ENCODE measurements at places on chromosomes 5 and 9.

DNA sequence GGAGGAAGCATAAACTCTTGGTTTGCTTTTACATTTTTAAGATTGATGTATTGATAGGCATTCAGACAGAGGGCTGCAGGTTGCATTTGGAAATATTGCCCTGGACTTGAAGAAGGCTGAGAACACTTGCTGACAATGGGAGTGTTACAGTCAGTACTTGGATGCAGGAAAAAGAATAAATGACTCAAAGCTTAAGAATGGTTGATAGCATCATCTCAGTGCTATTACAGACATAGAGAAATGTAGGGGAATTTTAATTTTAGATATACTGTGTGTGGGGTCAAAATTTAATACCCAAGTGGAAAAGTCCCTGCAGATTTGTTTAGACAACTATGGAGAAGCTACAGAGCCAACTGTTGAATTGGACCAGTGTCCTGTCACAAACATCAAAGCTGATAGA, 101.1 kb downstream of the ISL1 start:
- no peak for DNase-seq

GRCh38 chr5:122434205-122434970, 122.4 kb downstream of the SNCAIP start:
- DNase-seq, result no peak

- DNase-seq, result no peak
Observed at GRCh38 chr9:123912167-123912897, 17.6 kb downstream of the DENND1A start.

GRCh38 chr5:167638816-167639215, 652.6 kb upstream of the WWC1 start:
- DNase-seq, result no peak

GRCh38 chr9:125745018-125745417, 2.2 kb upstream of the PBX3 start:
- DNase-seq, result no peak

DNA sequence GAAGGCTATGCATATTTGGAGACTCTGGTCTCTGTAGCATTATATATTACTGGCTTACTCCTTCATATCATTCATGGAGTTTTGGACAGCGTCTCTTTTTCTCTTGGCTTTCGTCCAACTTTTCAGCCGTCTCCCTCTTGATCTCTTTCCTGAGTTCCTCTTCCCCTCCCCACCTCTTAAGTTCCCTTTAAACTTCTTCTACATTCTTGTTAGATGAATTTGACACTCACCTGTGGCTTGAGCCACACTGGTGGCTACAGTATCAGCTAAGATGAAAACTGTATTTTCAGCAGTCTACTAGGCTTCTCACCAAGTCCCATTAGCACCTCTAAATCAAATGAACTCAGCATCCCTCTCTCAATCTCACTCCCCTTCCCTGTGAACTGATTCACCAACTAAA, 128.1 kb downstream of the STARD4 start:
- no peak for DNase-seq

- no peak for DNase-seq
Observed at GRCh38 chr9:89734600-89735041, 129.8 kb downstream of the GADD45G start.

GRCh38 chr5:166582416-166582815, 1709.0 kb upstream of the WWC1 start:
- no peak for DNase-seq

- DNase-seq, result no peak
Observed at GRCh38 chr9:95092262-95093072, 225.0 kb downstream of the FANCC start.

GRCh38 chr5:112411903-112412302, 7.2 kb downstream of the EPB41L4A start:
- DNase-seq, result no peak

- no peak for DNase-seq
Observed at GRCh38 chr5:56078278-56079156, 83.8 kb upstream of the IL6ST start.

- no peak for DNase-seq
Observed at GRCh38 chr5:29508131-29508530, 1685.4 kb upstream of the CDH6 start.

DNA sequence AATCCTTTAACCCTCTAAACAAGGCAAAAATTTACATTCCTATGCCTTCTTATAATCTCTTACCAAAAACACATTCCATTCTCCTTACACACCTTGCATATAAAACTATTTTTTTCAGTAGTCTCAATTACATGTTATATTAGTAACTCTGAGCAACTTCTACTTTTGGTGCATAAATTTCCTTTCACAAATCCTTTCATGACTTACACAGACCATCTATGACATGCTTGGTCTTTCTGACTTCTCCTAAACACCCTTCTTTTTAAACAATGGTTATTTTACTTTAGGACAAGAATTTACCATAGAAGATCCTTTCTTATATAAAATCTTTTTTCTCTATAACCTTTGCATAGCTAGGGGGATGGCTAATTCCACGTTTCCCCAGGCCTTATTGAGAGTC, 208.0 kb upstream of the ARRDC3 start:
- no peak for DNase-seq

DNA sequence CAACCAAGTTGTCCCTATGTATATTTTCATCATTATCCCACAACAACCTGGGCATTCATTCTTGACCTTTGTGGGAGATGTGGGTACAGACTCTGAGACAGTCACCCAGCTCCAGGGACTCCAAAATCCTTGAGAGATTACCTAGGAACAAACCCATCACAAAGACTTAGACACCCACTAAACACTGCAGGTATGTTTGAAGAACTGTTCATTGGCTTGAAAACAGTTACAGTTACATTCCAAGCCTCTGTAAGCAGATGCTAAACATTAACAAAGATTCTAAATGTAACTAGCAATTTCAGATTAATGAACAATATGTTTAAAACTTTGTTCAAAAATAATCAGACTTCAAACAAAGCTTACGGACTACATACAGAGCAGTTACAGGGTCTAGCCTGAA, 24.7 kb downstream of the DEPDC1B start:
- no peak for DNase-seq

GRCh38 chr9:69671879-69672595, at the start of gene APBA1:
APBA1 (minus strand) TSS chr9:69672371.
- DNase-seq, result peak; percentile 30

GRCh38 chr9:96022445-96023051, 147.1 kb downstream of the ERCC6L2 start:
- DNase-seq, result no peak

- DNase-seq, result no peak
Observed at GRCh38 chr9:26158631-26159150, 480.4 kb upstream of the TUSC1 start.

GRCh38 chr5:18605186-18605585, 970.9 kb downstream of the TAF11L14 start:
- DNase-seq, result no peak

GRCh38 chr5:79135790-79136553, 24.4 kb downstream of the BHMT start:
- DNase-seq, result no peak

DNA sequence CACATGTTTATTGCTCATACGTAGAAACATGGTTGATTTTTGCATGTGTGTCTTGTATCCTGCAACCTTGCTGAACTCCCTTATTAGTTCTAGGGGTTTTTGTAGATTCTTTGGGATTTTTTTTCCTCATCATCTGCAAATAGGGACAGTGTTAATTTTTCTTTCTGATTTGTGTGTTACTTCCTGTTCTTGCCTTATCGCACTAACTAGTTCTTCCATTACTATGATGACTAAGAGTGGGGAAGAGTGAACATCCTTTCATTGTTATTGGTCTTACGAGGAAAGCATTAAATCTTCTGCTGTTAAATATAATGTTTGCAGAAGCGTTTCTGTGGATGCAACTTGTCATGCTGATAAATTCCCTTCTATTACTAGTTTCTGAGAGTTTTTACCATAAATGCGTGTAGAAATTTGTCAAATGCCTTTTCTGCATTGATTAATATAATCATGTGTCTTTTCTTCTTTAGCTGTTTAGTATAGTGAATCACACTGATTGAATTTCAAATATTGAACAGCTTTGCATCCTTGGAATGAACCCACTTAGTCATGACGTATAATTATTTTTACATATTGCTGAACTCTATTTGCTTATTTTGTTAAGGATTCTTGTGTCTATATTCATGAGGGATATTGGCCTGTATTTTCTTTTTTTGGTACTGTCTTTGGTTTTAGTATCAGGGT, 32.1 kb upstream of the RNF130 start:
- DNase-seq, result no peak

GRCh38 chr5:107294211-107294550, 376.6 kb downstream of the EFNA5 start:
- no peak for DNase-seq

DNA sequence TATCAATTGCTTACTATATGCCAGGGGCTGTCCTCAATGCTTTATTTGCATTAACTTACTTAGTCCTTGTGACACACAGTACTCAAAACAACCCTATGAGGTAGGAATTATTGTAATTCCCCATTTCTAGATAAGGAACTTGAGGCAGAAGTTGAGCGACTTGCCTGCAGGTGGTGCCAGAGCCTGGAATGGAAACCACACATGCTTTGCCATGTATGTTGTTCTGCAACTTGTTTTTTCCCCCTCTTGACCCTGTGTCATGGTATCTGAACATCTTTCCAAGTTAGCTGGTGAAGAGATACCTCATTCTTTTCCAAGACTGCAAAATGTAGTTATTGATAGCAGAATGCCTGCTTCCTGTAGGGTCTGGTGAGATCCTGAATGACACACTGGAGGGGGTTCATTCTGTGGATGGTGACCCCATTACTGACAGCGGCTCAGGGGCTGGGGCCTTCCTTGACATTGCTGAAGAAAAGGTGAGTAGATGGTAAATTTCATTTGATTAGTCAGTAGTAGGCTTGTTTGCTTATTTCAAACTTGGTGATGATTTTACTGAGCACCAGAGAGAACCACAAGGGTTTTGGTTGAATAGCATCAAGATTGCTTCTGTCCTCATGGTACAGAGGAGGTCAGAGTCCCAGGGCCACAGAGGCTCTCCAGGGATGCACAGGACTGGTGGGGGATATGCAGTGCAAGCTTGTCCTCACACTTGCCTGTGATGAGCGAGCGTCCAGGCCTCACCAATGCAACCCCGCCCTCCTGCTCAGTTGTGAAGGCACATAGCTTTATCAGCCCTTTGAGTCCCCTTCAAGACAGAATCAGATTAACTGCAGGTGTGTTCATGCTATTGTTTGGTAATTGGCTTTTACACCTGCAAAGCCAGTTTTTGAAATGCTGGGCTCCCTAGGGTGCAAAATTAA, 57.0 kb downstream of the COL15A1 start:
- DNase-seq, result peak; percentile 57

DNA sequence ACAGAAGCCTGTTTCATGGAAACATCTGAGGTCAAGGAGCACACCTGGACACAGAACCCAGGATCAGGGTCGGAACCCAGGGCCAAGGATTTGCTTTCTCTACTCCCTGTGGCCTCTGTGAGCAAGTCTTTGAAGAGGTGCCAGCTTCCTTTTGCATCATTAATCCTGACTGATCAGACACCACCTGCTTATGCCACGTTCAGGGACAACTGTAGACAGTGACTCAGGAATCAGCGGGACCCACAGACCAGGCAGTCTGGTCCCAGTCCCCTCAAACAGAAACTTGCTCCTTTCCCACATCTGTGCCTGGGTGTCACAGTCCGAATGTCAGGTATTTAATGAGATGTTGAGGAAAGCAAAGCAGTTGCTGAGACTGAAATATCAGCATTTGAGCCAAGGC, 154.8 kb downstream of the SGCD start:
- no peak for DNase-seq

- DNase-seq, result no peak
Observed at GRCh38 chr9:110101531-110102161, 106.3 kb downstream of the C9orf152 start.

GRCh38 chr5:41748631-41749030, 121.6 kb downstream of the OXCT1 start:
- no peak for DNase-seq

- peak; percentile 41 for DNase-seq
Observed at GRCh38 chr9:35649431-35650340, 1.0 kb downstream of the SIT1 start.

DNA sequence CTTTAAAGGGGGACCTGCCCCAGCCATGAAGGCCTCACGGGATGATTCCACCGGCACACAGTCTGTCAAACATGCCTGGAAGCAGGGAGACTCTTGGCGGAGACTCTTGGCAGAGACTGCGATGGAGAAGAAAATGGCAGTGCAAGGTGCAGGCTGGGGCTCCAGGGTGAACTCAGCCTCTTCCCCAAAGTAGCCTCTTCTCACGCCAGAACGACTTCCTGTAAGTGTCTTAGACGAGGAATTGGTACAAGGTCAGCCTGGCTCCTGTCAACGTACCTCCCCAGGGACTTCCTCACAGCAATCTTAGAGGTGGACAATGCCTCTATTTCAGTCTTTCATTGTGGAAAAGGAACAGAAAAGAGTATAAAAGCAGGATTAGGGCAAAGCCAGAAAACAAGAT, 109.3 kb downstream of the UGCG start:
- no peak for DNase-seq

All from activated CD4-positive, alpha-beta T cell treated with anti-CD3 and anti-CD28 coated beads, Interleukin-2, amount 50 U/mL, for 4 hours (primary cell).